ENCODE measurements at places on chromosomes 2 and 18.

DNA sequence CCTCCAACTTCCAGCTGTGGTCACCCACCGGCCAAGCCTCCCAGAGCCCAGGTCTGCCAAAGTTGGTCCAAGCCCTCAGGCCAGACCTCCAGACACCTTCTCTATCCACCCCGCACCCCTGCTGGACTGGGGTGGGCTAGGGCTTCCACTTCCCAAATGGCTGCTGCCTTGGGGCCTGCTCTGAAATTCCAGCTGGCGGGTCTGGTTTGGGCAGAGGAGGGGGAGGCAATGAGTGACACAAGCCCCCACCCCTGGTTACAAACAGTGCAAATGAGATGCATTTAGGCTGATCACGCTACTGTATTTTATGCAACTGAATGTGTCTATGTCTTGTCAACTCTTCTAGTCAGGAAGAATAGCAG is 14.6 kb downstream of the POU3F3 start:
- DNase-seq = no peak

- DNase-seq = no peak
These were observed 43.1 kb downstream of the HPCAL1 start for GRCh38 chr2:10345813-10346212.

- DNase-seq = no peak
These were observed 330.6 kb downstream of the RND3 start for GRCh38 chr2:150156876-150157275.

DNA sequence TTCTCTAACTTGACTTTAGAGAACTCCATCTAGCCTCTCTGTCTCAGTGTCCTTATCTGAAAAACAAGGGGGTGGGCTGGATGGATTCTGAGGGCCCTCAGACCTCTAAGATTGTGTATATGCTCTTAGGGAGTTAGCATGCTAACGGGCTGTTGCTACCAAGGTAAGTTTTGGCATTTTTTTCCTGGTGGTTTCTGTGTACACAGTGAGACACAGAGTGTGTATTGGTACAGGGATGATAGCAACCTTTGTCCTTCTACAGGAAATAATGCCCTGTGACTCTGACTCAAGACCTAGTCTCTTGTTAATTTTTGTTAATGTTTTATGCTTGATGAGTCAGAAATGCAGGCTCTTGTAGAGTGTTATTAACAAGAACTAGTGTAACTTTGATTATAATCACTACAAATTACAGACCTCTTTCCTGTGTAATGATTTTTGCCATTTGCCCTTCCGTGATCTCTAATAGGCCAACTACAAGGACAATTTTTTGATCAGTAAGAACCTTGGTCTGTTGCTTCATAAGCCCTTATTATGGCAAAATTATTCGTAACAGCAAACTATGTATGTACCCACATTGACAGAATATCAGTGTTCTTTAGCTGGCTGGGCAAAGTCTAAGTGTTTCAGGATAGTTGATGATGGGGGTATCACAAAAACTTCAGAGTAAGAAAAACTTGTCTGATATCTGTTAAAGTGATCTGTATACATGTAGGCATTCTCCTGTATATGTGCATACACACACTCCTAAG is 89.7 kb downstream of the SPTBN1 start:
- DNase-seq = no peak

DNA sequence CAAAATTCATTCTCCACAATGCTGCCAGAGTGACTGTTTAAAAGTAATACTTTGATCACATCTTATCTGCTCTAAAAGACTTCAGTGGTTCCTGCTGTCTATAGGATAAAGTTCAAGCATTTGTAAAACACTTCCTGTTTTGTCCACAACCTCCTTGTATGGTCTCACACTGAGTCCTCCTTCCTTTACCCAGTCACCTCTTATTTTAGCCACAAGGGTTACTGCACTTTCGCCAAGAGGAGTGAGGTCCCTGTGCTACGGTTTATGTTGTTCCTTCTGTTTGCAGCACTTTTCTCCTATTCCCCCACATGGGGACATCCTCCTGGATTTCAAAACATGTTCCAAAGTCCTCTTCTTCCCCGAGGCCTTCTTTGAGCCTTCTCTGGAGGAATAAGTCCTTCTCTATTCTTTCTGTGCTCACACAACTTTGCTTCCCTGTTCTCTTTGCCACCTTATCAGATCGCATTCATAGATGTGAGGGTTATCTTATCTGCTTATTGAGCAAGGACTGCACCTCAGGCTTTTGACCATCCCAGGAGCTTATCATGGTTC is 112.2 kb upstream of the NABP1 start:
- DNase-seq = no peak

DNA sequence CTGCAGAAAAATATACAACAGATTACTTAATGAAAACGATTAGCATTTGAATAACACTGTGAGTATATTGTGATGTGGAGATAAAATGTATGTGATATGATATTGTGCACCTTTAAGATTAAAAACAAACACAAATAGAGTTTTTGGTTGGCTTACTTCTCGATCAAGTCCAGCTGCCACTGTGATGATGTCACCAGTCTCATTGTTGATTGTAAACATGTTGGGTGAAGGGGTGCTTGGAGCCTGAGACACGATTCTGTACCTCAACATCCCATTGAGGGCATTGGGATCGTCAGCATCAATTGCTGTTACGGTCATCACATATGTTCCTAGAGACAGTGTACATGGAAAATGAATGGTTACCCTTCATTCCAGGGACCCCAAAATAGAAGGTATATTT is 174.1 kb downstream of the CDH2 start:
- no peak for DNase-seq

- DNase-seq = no peak
These were observed 126.7 kb upstream of the OTX1 start for GRCh38 chr2:62923881-62924280.

DNA sequence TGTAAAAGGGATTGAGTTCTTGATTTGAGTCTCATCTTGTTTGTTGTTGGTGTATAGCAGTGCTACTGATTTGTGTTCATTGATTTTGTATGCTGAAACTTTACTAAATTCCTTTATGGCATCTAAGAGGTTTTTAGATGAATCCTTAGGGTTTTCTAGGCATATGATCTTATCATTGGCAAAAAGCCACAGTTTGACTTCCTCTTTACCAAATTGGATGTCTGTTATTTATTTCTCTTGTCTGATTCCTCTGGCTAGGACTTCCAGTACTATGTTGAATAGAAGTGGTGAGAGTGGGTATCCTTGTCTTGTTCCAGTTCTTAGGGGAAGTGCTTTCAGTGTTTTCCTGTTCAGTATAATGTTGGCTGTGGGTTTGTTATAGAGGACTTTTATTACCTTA is 4.8 kb downstream of the ANKAR start:
- no peak for DNase-seq
